ENCODE measurements at places on chromosomes 11 and 22.

DNA sequence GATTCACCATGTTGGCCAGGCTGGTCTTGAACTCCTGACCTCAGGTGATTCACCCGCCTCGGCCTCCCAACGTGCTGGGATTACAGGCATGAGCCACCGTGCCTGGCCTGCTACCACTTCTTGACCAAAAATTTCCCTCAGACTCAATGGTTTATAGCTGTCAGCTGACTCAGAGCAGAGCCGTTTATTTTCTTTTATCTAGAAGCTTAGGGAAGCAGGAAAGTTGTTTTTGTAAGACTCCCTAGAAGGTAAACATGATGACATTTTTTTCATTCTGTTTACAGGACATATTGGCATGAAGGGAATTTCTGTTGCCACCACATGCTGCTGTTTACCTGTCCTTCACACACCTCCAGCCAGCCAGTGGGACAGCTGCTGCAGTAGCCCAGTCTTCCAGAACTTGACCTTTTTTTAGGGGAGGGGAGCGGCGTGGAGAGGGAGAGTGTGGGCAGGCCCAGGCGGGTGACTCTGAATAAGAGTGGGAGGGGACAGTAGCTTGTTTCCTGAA lies 56.1 kb upstream of the PTPRJ start:
- DNase-seq = no peak

GRCh38 chr11:74860743-74861142 lies 88.1 kb downstream of the XRRA1 start:
- no peak for DNase-seq

DNA sequence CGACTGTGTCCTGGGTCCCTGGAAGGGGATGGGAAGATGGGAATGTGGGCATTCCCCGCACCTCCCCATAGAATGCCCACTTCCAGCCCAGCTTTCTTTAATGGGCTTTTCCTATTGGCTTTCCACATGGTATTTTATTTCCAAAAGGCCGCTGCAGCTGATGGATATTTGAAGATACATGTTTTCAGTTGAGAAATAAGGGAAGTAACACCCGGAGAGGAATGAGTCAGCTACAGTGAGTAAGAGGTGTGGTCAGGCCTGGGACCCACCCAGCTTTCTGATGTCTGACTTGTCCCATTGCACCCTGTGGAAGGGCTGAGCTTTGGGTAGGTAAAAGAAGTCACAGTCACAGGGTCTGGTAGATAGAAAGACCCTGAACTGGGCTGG lies 476.9 kb downstream of the MIAT start:
- DNase-seq = no peak

- DNase-seq = no peak
Measured at GRCh38 chr11:134048028-134048427, 20.8 kb upstream of the JAM3 start.

All from Ammon's horn (tissue), 1 donor.